ENCODE measurements at places on chromosomes 5 and 9.

DNA sequence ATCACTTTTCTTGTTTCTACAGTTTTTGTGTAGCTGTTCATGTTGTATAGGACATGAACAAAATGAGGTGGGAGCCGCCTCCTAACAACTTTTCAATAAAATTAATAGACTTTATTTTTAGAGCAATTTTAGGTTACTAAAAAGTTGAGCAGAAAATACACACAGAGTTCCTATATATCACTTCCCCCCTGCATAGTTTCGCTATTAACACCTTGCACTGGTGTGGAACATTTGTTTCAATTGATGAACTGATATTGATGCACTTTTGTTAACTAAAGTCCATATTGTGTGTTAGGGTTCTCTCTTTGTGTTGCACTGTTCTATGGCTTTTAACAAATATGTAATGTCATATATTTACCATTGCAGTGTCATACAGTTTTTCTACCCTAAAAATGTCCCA is 47.8 kb upstream of the KCNN2 start:
- DNase-seq = no peak

GRCh38 chr5:159262472-159262858 is 625 bp upstream of the UBLCP1 start:
- DNase-seq = peak; percentile 24

DNA sequence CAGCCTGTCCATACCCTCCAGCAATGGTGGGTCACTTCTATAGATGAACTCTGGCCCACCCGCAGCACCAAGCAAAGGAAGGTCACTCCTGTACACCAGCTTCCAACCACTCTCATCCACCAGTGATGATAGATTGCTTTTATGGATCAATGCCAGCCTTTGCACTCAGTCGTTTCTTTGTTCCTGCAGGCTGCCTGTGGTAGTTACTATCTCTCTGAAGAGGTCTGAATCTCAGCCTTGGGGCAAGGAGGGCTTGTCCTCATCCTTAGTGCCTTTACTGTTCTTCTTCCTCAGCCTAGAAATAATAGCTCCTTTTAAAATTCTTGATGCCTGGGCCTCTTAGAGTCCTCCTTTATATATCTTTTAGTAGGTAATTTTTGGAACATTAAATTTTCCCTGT is 100.8 kb downstream of the TMC1 start:
- no peak for DNase-seq

DNA sequence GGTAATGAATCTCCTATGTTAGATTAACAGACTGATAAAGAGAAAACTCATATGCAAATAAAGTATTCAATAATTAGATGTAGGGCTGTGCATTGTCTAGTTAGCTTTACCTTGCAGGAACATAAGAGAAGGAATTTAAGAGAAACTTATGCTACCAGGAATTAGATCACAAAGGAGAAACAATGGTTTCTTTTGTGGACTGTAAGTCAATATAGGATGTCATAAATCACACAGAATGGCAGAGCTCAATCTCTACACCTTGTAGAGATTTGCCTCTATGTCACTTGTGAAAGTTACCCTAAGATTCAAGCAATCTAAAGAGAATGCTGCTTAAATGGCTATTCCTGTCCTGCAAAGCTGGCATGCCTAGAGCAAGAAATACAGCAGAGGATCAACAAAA is 26.0 kb downstream of the SLCO4C1 start:
- no peak for DNase-seq

GRCh38 chr5:142677198-142677597 is 8.7 kb downstream of the FGF1 start:
- DNase-seq = no peak

- DNase-seq = no peak
Observed at GRCh38 chr5:112706446-112707016, 31.2 kb upstream of the APC start.

DNA sequence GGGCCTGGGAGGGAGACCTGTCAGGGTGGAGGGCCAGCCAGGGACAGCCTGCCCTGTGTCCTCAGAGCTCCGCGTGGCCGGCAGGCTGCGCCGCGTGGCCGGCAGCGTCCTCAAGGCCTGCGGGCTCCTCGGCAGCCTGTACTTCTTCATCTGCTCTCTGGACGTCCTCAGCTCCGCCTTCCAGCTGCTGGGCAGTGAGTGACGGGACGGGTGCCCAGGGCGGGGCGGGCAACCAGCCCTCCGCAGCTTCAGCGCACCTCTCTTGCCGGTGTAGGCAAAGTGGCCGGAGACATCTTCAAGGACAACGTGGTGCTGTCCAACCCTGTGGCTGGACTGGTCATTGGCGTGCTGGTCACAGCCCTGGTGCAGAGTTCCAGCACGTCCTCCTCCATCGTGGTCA is 1.8 kb downstream of the SLC34A3 start:
- no peak for DNase-seq

DNA sequence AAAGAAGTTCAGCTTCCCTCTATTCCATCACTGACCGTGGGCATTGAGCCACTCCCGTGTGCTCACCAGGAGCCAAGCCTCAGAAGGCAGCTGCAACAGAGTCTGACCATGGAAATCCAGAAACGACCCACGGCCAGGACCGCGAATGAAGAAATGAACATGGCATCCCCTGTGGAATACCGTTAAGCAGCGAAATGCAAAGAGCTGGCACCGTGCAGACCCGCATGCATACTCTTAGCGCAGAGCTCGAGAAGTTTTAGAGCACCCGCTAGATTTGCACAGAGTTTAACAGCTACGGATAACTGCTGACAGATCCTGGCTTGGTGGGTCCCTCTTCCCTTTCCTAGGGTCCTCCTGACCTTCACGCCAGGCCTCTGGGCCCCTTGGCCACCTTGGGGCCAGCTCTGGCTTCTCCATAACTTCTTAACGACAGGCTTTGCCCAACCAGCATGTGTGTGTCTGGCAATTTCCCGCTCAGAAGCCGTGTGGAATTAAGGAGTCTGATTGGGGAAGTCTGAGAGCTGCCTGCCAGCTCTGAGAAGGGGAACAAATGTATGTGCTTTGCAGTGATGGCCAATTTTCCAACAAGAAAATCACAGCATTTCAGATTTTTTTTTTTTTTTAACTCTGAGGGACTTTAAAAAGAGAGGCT is 75.3 kb upstream of the COL5A1 start:
- DNase-seq = peak; percentile 77

DNA sequence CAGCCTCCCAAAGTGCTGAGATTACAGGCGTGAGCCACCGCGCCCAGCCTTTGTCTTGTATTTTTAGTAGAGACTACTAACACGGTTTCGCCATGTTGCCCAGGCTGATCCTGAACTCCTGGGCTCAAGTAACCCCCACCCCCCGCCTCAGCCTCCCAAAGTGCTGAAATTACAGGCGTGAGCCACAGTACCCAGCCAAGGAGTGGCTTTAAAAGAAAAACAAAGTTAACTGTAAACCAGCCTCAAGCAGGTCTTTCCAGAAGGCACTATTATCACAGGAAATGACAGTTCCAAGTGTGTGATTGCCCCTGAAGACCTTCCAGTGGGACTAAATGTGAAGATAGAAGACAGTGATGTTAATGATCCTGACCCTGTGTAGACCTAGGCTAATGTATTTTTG is 31.1 kb downstream of the SIL1 start:
- DNase-seq = no peak

GRCh38 chr5:139652788-139653241 is 4.7 kb downstream of the CXXC5 start:
- no peak for DNase-seq

- DNase-seq = no peak
Observed at GRCh38 chr5:95440825-95441224, 49.7 kb downstream of the FAM81B start.

DNA sequence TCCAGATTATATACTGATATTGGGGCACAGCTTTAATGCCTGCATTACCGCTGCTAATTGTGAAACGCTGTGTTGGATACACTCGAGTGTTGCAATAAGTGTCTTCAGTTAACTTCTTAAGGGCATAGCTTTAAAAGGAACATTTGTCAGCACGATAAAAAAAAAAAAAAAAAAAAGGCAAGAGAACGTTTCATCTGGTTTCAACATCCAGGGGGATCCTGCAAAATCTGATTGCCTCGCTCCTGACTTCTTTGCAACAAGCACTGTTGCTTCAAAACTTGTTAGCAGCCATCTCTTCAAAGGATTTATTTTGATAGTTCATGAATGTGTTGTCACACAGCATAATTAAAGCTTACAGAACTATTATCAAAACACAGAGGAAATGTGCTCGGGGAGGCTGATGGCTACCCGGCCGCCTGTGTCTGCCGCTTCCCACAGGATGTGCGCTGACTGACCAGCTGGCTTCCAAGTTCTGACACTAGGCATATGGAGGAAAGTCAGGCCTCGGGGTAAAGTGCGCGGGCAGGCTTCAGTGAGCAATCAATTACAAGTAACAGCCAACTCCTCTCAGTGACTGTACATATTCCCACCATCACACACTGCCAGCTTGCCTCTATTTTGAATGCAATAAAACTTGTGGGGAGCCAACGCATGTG is 77.7 kb downstream of the EBF1 start:
- DNase-seq = peak; percentile 62

DNA sequence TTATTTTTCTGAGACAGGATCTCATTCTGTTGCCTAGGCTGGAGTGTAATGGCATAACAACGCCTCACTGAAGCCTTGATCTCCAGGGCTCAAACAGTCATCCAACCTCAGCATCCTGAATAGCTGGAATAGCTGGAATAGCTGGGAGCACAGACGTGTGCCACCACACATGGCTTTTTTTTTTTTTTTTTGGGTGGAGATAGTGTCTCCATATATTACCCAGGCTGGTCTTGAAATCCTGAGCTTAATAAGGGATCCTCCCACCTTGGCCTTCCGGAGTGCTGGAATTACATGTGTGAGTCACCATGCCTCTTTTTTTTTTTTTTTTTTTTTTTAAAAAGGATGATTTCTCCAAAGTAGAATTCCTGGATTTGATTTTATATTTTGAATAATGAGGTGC is 60.7 kb downstream of the NSD1 start:
- no peak for DNase-seq

- peak; percentile 31 for DNase-seq
Observed at GRCh38 chr9:127796225-127796813, 6.4 kb upstream of the FPGS start.

DNA sequence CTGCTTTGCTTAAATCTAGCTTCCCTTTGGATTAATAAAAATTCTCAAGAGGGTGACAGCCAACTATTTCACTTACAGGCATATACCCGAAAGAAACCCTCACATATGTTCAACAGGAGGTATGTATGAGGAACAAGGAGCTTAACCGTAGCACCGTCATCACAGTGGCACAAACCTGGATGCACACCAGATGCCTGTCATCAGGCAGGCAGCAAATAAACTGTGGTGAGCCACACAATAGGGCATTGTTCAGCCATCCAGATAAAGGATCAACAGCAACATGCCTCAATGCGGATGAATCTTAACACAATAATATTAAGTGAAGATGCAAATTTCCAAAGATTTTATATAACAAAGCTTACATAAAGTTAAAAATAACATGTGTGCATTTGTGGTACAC is 5.5 kb upstream of the TNFSF15 start:
- no peak for DNase-seq

GRCh38 chr9:95355500-95355899 is 38.0 kb upstream of the FANCC start:
- no peak for DNase-seq

DNA sequence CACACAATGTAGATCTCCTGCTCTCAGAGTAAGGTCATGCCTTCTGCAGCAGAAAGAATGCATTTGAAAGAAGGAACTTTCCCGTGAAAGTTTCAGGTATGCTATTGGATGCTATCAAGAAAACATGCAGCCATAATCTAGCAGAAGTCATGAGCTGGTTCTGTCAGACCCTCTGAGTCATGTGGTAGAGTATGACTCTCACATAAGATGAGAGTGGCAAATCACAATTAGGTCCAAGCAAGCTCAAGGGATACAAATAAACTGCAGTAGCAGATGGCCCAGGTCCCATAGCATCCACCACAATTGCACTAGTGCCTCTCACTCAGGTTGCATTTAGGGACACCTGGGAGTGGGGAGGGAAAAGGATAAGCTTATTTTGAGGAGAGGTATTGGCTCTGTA is 292.8 kb downstream of the ASTN2 start:
- no peak for DNase-seq

DNA sequence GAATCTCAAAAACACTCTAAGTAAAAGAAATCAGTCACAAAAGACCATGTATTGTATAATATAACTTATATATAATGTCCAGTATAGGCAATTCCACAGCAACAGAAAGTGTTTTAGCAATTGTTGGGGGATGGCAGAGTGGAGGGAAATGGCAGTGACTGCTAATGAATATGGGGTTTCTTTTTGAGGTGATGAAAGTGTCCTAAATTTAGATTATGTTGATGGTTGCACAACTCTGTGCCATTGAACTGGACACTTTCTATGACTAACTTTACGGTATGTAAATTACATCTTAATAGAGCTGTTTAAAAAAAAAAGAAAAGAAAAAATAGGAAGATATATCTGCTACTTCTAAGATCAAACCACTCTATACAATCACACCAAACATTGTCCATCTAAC is 124.9 kb upstream of the ZNF462 start:
- no peak for DNase-seq

- DNase-seq = no peak
Observed at GRCh38 chr5:26553079-26553478, 485.3 kb downstream of the CDH9 start.

- no peak for DNase-seq
Observed at GRCh38 chr5:79183617-79184016, 52.3 kb upstream of the JMY start.

- no peak for DNase-seq
Observed at GRCh38 chr5:154349626-154350264, 96.1 kb upstream of the SAP30L start.

- no peak for DNase-seq
Observed at GRCh38 chr9:123739902-123740301, 190.0 kb downstream of the DENND1A start.

GRCh38 chr5:50439221-50439620 is 1.9 kb downstream of the EMB start:
- no peak for DNase-seq

All from left hindlimb (tissue), 1 donor.